ENCODE measurements at places on chromosomes 13 and 19.

GRCh38 chr19:8361921-8362793, 1.8 kb upstream of the ANGPTL4 start:
- peak; percentile 97 for DNase-seq

GRCh38 chr13:30398601-30399072, 23.7 kb upstream of the UBE2L5 start:
- DNase-seq: no peak

- DNase-seq: no peak
These were observed 48.2 kb downstream of the PTPRS start for GRCh38 chr19:5292453-5292821.

DNA sequence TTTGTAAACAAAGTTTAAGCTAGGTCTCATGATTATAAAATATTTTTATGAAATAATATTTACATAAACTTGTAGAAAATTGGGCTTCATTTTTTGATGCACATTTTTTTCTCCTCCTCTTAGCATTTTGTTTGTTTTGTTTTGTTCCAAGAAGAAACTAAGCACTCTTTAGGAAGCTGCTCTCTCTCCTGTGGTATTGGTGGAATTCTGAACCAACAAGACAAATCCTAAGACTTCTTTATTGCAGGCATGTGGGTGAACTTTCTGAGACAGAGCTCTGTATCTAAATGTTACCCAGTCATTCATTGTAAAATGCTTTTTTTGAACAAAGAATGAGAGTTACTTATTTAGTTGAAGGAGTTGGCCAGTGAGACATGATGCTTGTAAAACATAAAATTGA, 39.3 kb downstream of the LMO7 start:
- no peak for DNase-seq

DNA sequence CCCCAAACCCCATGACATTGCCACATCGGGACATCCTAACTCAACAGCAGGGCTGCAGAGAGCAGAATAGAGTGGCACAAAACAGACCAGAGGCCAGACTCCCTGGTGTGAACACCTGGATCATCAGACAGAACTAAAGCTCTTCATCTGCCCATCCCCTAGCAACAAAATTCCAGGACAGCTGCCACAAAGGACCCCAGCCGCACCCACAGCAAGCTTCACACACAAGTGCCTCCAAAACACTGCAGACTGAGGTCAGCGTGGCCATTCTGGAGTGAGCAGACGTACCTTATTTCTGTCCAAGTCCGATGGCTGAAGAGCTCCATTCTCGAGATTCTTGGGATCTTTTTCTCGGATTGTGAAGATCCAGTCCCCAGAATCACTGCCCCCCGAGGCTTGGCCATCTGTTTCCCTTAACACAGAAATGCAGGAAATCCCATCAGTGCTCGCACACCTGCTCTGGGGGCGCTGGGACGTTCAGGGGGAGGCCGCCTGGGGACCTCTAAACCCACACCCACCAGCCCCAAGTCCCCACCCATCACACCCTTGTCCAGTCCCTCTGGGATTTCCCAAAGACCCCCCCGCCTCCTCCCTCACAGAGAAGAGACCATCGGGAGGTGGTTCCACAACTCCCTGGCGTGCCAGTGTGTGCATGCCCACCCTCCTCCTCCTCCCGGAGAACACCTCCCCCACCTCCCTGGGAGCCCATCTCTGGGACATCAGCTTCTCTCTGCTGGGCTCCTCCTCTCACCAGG, 115.2 kb downstream of the STK24 start:
- DNase-seq: no peak

GRCh38 chr13:42384265-42384664, 112.3 kb downstream of the AKAP11 start:
- no peak for DNase-seq

DNA sequence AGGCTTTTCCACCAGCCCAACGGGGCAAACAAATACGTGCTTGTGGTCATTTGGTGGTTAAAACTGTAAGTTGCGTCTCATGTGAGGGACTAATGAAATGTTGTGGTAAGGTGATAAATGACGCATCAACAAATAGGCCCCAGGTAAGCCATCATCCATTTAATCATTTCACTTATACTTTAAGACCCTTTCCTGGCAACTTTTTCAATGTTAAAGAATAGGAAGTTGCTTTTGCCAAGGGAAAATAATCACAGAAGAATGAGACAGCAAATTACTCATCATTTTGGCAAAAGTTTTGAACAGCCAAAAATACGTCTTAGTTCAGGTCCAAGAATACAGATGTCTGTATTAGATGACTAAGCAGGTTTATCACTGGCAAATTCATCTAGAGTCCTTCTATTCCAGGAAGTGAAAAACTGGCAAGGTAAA, 660.4 kb downstream of the SLITRK1 start:
- peak; percentile 86 for DNase-seq

- peak; percentile 30 for DNase-seq
These were observed 2.5 kb upstream of the DCT start for GRCh38 chr13:94481941-94482340.

DNA sequence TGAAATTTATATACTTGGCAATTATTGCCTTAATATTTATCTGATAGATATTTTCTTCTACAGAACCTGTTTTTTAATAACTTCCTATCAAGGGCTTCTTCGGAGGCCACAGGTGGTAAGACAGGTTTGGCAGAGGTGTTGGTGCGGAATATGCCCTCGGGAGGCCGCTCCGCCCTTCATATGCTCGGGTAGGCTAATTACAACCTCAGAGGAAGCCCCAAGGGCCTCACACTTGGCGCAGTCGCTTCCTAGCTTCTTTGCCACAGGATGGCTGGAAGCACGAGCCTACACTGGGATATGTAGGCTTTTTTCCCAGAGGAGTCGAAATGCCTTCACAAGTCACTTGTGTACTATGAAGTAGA, 68.8 kb downstream of the LMO7 start:
- DNase-seq: no peak

GRCh38 chr19:13902993-13903555, 2.8 kb downstream of the BRME1 start:
- DNase-seq: no peak

DNA sequence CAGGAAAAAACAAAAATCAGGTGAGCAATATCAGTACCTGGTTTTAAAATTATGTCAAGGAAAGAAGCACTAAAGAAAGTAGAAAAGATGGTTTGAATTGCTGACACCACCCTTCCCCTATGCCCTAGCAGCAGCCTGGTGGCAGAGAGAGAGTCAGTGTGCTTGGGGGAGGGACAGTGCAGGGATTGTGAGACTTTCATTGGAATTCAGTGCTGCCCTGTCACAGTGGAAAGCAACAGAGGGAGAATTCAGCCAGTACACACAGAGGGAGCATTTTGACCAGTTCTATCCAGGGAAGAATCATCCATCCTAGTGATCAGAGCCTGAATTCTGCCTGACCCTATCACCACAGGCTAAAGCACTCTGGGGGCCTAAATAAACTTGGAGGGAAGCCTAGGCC, 222.4 kb upstream of the PCDH17 start:
- DNase-seq: no peak

DNA sequence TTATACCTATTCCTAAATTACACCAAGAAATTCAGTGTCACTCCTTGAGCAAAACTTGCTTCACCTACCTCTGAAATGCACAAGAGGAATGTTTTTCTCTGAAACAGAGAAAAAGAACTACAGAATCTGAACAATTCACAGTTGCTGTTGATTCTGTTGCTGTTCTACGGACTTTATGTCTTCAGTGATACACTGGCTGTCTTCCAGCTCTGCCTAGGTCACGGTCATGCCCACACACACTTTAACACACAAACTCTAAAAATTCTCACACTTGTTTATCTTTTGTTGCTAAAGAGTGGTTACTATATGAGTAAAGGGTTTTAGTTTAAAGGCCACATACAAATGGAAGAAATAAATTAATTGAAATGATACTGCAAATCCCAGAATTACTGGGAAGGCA, 124.4 kb upstream of the SPRY2 start:
- no peak for DNase-seq

DNA sequence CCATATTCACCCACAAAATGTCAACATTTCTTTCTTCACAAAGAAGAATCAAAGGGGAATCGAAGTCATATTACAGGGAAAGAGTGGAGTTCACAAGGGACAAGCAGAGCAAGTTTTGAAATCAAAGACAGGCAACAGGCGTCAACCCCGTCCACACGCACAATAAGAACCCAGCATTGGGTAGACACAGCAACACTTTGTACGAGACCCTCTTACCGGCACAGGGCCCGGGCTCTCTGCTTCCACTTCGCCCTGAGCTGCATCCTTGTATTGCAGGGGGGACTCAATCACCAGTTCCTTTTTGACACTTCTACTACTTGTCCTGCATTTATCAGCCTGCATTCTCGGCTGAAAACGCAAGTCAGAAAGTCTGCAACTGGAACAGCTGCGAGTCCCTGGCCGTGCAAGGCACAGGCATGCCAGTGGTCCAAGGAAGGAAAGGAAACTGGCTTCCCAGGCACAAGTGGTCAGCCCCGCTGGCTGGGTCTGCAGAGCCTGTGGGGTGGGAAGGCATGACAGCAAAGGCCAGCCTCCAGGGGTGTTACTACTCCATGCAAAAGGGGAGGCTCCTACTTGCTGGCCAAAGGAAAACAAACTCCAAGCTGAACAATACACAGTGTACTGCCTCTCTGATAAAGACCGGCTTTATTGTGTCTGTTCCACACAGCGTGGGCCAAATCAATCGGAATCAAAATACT, at the start of gene DOCK9:
Gene DOCK9, minus strand, starts transcription at position 497 of the 698 bp plus-strand sequence. Its CDS starts 155 bp downstream, at position 342.
- DNase-seq: no peak

GRCh38 chr13:45508776-45509175, 44.0 kb downstream of the COG3 start:
- no peak for DNase-seq

DNA sequence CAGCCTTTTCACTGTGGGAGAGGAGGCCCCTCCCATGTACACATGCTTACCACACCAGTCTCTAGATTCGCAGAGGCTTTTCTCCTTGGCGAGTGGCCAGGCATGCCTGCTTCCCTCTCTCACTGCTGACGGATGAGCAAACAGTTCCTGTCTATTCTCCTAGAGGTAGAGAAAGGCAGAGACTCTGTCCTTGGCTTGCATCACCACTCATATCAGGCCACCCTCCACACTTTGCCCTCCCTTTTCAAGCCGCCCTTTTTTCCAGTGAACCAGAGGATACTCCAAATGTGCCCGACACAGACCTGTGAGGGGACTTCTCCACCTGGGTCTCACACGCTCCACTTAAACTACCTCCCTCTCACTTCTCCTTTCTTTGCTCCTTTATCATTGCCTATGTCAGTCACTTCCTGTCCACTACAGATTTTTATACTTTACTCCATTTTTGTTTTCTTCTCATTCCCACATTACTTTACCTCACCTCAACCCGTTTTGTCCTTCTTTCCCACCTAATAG, 284.6 kb downstream of the DNAJC15 start:
- peak; percentile 91 for DNase-seq

DNA sequence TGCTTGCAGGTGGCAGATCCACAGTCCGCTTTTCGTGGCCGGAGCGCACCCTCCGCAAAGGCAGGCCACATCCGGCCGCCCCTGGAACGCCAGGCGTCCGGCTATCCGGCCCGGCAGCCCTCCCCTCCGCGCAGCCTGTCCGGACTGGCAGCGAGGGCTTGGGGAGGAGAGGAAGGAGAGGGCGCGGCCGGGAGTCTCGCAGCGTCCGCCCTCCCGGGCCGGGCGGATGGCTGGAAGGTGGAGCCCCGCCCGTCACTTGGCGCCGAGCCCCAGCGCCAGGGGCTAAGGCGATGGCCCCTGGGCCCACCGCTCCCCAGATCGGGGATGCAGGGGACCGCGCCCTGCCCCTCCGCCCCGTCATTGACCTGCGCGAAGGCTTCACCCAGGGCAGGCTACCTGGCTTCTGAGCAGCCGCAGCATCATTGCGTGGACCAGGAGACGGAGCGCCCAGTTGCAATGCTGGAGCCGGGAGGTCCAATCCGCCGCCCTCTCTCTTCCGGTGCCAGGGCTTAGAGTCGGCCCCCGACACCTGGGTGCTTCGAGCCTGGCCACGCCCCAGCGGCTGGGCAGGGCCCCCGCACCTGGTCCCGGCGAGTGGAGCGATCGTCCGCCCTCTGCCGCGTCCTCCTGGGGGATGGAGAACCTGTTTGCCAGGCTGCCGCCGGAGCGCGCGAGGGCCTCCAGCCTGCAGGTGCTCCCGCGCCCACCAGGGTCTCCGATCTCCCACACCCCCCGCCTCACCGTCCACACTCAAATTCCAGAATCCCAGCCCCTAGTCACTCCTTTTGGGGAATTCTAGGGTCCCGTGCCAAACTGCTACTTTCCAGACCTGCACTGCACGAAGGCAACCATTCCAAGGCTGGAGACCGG, at the start of gene FUT1:
Gene FUT1, minus strand, starts transcription at position 146 of the 870 bp plus-strand sequence. CDS start 1,360 bp downstream, outside the sequence.
- no peak for DNase-seq

DNA sequence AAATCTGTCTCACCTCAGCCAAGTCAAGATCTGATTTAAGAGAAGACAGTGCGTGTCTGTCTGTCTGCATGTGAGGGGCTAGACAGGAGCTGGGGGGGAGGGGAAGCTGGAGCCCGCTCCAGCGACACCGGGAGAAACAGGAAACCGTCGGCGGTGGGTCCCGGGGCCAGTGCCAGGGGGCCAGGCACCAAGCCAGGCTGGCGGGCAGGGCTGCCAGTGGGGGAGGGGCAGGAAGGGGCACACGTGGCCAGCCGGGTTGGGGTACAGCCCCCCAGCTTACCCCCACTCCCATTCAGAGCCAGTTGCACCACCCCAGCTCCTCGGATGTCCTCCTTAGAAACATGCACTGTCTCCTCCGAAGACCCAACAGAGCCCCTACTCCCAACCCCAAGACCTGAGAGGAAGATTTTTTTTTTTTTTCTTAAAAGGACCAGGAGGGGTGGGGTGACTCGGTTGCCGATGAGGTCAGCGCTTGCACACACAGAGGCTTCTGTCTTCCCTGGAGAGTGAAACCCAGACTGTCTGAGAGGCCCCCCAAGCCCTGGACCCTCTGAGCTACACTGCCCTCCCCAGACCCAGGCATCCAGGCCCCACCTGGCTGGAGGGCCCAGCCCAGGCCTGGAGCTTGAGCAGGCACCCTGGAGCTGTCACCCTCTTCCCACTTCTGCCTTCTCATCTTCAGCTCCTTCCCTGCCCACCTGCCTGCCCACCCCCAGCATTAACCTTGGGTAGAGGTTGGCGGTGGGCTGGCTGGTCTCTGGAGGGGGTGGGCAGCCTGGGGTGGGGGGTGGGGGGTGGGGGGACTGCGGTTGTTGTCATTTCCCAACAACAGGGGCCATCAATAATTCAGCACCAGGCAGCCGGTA, 4.0 kb downstream of the ERF start:
- no peak for DNase-seq

GRCh38 chr13:96982672-96983071, 11.6 kb downstream of the OXGR1 start:
- DNase-seq: no peak

DNA sequence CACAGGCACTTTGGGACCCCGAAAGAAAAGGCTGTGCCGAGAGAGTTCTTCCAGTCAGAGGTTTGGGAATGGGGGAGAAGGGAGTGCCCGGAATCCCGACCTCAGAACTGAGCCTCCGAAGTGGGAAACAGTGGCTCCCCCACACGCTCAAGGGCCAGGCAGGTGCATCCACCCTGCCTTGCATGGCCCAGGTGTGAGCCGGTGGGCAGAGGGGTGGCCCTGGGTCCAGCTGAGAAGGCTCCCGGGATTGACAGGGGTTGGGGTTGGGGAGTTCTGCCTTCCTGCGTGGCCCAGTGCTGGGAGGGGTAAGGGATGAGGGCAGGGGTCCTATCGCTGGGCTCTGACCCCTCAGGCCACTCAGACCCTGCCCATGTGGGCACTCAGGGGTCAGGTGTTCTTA, 163.5 kb upstream of the TUBA3C start:
- DNase-seq: no peak

GRCh38 chr13:37129866-37130265, 24.4 kb upstream of the CSNK1A1L start:
- peak; percentile 21 for DNase-seq

Measured in fibroblast of the conjunctiva (primary cell).